ENCODE measurements at places on chromosomes 7 and 10. TPM values are rescaled to one million over a fixed set of nuclear protein-coding genes. Genes with fewer than 3 reads are reported as not detected.

The CALU gene
- 859 TPM for total RNA-seq

The EBF3 gene
- 2.7 TPM for total RNA-seq

The ZNF467 gene
- 0.36 TPM for total RNA-seq

The CALML5 gene
- total RNA-seq = not detected

The DPP6 gene
- total RNA-seq = not detected

The RASSF4 gene
- total RNA-seq = 7.8 TPM

The CYP2C8 gene
- 0.32 TPM for total RNA-seq

The PFKFB3 gene
- total RNA-seq = 103 TPM

The UCMA gene
- total RNA-seq = not detected

The NPSR1 gene
- total RNA-seq = not detected

The VAX1 gene
- not detected for total RNA-seq

The NEBL gene
- total RNA-seq = not detected

The CRYGN gene
- 0.16 TPM for total RNA-seq

The GHRHR gene
- total RNA-seq = not detected

The FKBP6 gene
- not detected for total RNA-seq

The TLX1 gene
- total RNA-seq = not detected

The NKX6-2 gene
- total RNA-seq = not detected

The OGA gene
- 83.8 TPM for total RNA-seq

The SOSTDC1 gene
- total RNA-seq = 0.73 TPM

The ARMC3 gene
- total RNA-seq = not detected

The ABI1 gene
- total RNA-seq = 77.7 TPM

The SNCG gene
- total RNA-seq = 3.2 TPM

The PSAP gene
- 758 TPM for total RNA-seq

The KNDC1 gene
- total RNA-seq = 0.49 TPM

The CFAP69 gene
- total RNA-seq = 6.1 TPM

The ARHGAP22 gene
- 55.5 TPM for total RNA-seq

The RPS24 gene
- 814 TPM for total RNA-seq

The SORCS1 gene
- not detected for total RNA-seq

The ADIRF gene
- 24.4 TPM for total RNA-seq

The GPC2 gene
- total RNA-seq = 1.6 TPM

The LRRN3 gene
- 1.7 TPM for total RNA-seq

The RBP3 gene
- not detected for total RNA-seq

The POLR3A gene
- 16.0 TPM for total RNA-seq

The SKIDA1 gene
- 2.8 TPM for total RNA-seq

The TAS2R5 gene
- 0.24 TPM for total RNA-seq

The MYH16 gene
- total RNA-seq = not detected

The ANKRD22 gene
- total RNA-seq = 0.16 TPM

The MAP3K8 gene
- 20.4 TPM for total RNA-seq

The ARMC10 gene
- 27.7 TPM for total RNA-seq

The AKR1C1 gene
- 75.3 TPM for total RNA-seq

The NKX2-3 gene
- not detected for total RNA-seq

The HECW1 gene
- 2.3 TPM for total RNA-seq

The DNAJC2 gene
- total RNA-seq = 13.1 TPM

The NOS3 gene
- 3.9 TPM for total RNA-seq

The CFAP70 gene
- 1.3 TPM for total RNA-seq

The SPDYE3 gene
- not detected for total RNA-seq

The DGKI gene
- total RNA-seq = 3.5 TPM
